ENCODE measurements at places on chromosomes 6 and 20.

- DNase-seq, result no peak
Observed at GRCh38 chr6:159800141-159800865, at the start of gene PNLDC1. Gene PNLDC1, plus strand, starts transcription at chr6:159800276. Its CDS starts 32 bp downstream, at chr6:159800308.

GRCh38 chr6:31659649-31660380, 763 bp downstream of the C6orf47 start:
- no peak for DNase-seq

DNA sequence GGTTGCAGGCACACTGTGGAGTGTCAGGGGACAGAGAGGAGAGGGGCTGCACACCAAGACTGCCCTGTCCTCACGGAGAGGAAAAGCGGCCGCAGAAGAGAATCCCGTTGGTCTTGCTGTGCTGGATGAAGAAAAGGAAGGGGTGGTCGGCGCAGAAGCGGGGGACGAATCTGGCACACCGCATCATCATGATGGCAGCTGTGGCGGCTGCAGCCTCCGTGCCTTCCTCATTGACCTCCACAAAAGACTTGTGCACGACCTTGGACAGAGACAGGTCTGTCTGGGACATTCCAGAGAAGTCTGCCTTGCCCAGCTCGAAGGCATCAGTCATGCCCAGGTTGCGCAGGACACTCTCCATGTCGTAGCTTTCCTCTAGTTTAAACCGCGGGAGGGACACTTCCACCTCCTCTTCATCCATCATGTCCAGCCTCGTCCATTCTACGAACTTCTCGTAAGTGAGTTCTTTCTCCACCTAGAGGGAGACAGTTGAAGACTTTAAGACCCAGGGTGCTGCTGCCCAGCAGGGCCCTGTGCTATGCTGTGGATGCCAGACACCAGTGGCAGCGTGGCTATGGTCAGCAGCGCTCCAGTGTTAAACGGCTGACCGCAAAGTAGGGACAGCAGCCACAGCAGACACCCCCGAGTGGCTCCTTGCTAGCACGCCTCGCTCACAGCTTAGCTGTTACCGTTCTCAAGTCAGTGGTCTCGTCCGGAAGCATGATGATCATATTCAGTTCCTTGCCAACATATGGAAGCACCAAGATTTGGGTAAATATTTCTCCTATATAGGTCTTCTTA, 22.9 kb downstream of the SERPINB6 start:
- no peak for DNase-seq

DNA sequence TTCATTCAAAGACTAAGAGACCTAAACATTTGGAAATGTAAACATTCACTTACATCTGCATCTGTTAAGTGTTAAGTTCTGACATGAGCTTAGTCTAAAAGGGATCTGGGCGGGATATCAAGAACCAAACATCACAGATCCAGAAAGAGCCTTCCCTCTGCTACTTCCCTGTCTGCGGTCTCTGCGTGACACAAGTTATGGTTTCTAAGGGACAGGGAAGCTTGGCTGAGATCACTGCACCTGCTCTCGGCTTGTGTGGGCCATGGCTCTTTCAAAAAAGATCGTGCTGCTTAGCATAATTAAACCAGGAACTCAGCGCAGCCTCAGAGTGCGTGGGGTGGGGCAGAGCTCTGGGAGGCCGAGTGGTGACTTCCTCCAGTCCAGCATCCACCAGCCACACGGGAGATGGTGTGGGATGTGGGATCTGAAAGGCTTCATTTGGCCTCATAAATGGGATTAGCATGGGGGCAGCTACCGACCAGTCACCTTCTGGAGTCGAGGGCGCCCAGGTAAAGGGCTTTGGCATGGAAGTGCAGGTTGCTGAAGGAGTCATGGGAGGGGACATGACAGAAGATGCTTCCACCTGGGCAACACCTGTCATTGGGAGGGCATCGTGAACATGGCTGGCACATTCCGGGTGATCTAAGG, 16.7 kb upstream of the RAMACL start:
- no peak for DNase-seq

GRCh38 chr6:34381081-34381480, 11.4 kb downstream of the NUDT3 start:
- no peak for DNase-seq

DNA sequence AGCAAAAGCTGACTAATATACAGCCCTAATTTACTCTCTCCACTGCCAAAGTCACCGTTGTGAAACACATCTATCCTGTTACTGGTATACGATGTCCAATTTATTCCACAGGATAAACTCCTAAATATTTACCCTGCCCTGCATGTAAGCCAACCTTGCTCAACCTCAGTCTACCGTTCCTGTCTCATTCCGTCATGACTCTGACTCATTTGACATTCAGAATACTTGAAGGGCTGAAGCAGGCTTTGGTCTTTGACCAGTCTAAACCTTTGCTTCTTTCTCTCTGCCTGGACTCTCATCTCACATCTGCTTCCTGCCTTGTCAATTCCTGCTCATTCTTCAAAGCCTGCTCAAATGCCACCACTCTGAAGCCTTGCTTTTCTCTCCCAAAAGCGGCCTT, 157.5 kb downstream of the SCP2D1 start:
- DNase-seq, result no peak

GRCh38 chr6:42527204-42527603, 36.6 kb upstream of the UBR2 start:
- DNase-seq, result no peak

DNA sequence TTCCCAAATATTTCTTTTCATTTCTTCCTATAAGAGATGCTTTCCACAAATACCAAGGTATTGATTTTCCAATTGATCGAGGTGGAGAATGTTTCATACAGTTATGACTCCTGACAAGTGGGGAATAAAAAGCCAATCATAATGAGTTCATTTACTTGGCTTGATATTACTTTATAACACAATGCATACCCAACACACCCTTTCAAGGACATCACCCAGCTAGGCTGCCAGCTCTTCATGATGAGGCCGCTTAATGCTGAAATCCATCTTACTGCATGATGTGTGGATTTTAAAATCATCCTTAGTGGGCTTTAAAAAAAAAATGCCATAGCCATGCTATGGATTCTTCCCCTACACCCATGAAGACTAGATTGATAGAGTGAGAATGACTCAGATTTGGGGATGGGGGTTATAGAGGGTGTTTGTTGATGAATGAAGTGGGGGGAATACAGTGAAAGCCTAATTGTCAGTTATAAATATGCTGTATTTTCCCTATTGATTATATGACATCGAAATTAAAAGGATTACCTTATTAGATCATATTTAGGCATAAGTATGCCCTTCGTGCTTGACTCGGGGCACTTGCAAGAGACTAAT, 75.9 kb downstream of the GNAS-AS1 start:
- no peak for DNase-seq

GRCh38 chr6:95797054-95797453, 218.7 kb upstream of the FUT9 start:
- DNase-seq, result no peak

DNA sequence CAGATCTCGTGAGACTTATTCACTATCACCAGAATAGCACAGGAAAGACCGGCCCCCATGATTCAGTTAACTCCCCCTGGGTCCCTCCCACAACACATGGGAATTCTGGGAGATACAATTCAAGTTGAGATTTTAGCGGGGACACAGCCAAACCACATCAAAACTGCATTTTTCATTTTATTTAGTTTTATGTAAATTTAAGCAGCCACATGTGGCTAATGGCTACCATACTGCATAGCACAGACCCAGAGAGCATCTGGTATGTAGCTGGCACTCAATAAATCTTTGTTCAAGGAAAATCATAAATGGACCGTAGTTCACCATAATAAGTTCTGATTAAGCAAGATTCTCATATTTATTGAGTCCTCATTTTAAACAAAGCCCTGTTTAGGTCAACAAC, 15.3 kb downstream of the GFOD1 start:
- no peak for DNase-seq

DNA sequence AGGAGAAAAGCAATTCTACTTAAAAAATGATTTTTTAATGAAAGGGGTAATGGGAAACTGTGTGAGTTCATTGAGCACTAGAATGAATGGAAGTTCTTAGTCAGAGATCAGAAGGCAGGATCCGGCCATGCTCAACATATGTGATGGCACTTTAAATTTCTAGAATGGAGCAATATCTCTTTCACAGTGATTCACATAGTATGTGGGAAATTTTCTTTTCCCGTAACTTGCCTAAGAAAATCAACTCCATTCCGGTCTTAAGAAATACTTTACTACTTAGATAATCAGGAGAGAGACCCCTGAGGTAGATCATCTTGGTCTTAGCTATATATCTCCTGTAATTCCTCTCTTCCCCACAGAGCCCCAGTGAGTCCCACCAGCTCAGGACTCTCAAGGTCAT, 131.8 kb downstream of the SCML4 start:
- no peak for DNase-seq

DNA sequence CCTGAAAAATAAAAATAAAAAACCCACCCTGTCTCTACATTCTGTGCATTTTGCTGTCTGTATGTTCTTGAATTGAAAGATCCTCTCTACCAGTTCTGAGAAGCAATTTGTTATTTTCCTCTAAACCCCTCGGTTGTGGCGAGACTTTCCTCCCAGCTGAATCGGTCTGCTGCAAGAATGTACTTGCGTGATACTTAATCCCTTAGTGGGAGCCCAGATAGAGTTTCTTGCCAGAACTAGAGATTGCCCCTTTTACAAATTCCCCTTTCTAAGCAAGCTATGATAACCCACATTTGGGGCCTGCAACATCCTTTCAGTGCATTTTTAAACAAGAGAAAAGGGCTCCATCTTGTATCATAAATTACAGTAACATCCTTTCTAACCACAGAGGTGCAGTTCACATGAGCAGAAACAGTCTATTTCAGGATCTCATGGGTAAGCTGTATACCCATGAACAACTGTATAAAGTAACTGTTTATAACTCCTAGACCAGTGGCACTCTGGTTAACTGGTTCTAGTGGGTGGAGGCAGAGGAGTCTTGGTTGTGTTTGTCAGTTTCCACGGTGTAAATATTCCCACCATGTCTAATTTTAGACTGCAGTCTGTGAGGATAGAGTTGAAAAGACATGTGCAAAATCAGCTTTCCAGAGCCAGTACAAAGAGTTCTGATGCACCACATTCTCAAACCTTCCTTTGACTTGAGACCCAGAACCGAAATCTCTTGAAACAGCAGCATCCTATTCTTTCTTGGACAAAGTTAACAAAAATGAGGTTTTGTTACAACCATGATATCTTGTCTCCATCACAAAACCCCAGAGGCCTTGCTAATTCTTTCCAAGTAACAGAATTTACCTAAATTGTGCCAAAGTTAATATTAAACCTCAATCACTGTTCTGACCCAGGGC, 113.1 kb upstream of the ZNF217 start:
- DNase-seq, result peak; percentile 76

- DNase-seq, result no peak
Observed at GRCh38 chr20:43987531-43987930, 72.9 kb downstream of the TOX2 start.

DNA sequence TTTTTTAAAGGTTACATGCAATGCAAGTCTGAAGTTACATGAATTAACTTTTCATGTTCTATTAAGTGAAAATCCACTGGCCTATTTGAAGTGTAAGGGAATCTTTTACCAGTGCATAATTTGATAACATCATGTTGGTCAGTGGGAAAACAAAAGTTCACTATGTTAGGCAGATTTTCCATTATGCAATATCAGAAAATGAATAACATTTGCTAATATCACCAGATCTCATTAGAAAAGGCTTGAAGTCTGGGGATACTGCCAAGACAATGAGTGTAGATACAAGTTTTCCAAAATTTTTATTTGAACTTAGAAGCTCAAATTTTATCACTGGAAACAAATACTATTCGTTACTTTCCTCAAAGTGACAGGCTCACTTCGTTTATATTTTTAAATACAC, 296.4 kb upstream of the CDH4 start:
- no peak for DNase-seq

DNA sequence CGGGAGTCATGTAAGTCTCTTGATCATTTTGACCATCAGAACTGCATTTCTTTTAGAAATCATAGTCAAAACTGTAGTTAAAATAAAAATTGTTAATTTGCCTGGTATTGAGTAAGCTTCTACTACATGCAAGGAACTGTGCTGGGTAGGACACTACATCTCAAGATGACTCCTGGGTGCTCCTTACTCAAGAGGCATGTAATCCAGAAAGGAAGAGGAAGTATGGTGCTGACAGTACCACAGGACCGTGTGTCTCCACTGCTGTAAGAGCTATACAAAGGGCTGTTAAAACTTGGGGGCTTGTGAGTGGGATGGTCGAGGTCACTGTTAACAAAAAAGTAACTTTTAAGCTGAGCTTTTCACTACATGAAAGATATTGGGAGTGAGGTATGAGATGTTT, 508.3 kb upstream of the SOX4 start:
- no peak for DNase-seq

GRCh38 chr6:44667226-44667625, 279.7 kb downstream of the CDC5L start:
- DNase-seq, result no peak

- peak; percentile 21 for DNase-seq
Observed at GRCh38 chr6:136334853-136335252, 45.2 kb upstream of the BCLAF1 start.

- no peak for DNase-seq
Observed at GRCh38 chr20:53579581-53580375, 13.9 kb downstream of the ZNF217 start.

GRCh38 chr20:61739086-61739831, 326.4 kb downstream of the TAF4 start:
- DNase-seq, result no peak

- no peak for DNase-seq
Observed at GRCh38 chr6:170450916-170451761, 102.0 kb downstream of the PSMB1 start.

GRCh38 chr6:150587637-150588036, 12.0 kb upstream of the PLEKHG1 start:
- DNase-seq, result no peak

Data from DND-41 (cell line).